ENCODE measurements at places on chromosomes 5 and 9.

- no peak for DNase-seq
These were observed 13.7 kb upstream of the SYK start for GRCh38 chr9:90787771-90788460.

DNA sequence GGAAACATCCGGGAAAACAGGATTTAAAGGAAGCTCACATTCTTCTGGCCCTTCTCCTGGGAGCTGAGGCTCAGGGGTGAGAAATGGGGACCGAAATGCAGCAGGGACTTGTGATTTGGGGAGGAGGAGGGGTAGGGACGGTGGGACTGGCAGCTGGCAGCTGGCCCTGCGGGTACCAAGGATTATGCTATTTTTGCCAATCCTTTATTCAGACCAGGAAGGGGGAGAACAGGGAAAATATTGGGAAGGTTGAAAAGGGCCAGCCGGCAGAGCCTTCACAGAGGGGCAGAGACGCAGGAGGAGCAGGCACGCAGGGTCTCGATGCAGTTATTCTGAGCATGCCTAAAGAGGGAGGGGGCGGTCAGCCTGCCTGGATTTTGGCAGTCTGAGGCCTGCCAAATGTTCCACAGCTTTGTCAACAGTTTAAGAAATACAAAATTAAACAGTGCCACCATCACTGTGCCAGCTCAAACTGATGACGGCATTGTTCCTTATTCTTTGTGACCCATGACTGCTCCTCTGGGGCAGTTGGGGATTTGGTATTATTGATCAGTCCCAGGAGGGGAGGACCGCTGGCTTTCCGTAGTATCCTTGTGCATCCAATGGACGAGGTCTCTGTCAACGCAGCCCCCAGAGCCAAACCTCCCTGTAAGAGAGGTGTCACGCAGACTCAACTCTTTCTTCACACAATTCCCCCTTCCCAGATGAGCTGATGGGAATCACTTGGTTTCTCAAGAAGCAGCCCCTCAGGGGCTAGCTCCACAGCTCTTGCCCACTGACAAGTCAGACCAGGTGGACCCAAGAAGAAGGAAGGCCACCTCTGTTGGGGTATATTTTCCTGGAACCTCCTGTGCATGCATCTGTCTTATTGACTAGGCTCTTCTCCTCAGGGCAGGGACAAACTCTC lies 553.3 kb downstream of the BNC2 start:
- no peak for DNase-seq

DNA sequence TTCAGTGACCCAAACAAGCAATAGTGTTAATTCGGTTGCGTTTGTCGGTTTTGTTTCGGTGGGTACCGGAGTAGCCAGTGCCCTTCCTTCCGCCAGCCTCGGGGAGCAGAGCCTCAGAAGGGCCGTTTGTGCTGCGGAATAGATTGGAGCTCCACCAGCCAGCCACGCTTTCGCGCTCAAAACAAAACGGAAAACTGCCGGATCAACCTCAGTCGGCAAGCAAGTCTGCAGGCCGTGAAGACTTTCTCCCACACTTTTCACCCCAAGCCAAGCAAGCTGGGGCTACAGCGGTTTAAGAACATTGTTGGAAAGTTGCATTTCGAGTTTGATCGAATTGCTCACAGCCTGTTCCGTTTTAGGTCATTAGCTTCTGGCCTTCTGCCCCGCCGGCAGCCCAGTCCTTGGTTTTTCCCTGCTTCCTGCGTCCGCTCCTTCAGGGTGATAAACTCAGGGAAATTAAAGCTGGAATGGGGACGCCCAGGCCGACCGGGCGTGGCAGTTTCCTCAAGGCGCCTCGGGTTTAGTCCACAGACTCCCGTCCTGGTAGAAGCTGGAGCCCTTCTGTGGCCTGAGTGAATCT lies 803 bp upstream of the CCNO start:
- DNase-seq = no peak

DNA sequence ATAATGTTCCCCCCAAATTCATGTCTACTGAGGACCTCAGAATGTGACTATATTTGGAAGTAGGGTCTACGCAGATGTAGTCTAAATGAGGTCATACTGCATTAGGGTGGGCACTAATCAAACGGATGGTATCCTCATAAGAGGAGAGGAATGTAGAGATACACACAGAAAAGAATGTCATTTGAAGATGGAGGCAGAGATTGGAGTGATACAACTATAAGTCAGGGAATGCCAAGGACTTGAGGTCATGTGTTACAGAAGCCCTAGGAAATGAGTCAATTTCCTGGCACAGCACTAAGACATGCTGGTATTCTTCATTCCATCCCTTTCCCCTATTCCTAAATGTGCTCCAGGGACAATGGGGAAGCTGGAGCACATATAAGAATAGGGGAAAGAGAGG lies 758 bp upstream of the PDCD1LG2 start:
- DNase-seq = peak; percentile 88

GRCh38 chr5:146311278-146311677 lies 27.4 kb upstream of the POU4F3 start:
- DNase-seq = no peak

- no peak for DNase-seq
These were observed 51.6 kb downstream of the SEMA5A start for GRCh38 chr5:9494301-9494700.

Measured in BJ (cell line).